ENCODE measurements at places on chromosomes 6 and 20.

DNA sequence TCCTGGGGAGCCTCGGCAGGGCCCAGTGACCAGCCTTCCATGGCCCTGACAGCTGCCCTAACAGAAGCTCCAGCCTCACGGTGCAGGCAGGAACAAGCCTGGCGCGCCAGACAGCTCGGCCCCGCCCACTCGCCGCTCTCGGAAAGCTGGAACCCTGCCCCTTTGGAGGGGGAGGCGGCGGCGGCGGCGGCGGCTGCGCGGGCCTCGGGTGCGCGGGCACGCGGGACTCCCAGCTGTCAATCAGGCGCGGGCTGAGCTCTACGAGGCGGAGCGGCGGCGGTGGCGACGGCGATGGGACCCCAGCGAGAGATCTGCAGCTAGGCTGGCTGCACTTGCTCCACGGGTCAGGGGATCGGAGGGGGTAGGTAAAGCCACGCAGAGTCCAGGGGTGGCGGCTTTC, at the start of gene NRSN1:
Gene NRSN1 (plus strand): TSS at position 236 of the 400 bp plus-strand sequence. CDS start 8,113 bp downstream, outside the sequence.
- DNase-seq = no peak

- DNase-seq = no peak
These were observed 6.8 kb downstream of the C6orf52 start for GRCh38 chr6:10687582-10687981.

DNA sequence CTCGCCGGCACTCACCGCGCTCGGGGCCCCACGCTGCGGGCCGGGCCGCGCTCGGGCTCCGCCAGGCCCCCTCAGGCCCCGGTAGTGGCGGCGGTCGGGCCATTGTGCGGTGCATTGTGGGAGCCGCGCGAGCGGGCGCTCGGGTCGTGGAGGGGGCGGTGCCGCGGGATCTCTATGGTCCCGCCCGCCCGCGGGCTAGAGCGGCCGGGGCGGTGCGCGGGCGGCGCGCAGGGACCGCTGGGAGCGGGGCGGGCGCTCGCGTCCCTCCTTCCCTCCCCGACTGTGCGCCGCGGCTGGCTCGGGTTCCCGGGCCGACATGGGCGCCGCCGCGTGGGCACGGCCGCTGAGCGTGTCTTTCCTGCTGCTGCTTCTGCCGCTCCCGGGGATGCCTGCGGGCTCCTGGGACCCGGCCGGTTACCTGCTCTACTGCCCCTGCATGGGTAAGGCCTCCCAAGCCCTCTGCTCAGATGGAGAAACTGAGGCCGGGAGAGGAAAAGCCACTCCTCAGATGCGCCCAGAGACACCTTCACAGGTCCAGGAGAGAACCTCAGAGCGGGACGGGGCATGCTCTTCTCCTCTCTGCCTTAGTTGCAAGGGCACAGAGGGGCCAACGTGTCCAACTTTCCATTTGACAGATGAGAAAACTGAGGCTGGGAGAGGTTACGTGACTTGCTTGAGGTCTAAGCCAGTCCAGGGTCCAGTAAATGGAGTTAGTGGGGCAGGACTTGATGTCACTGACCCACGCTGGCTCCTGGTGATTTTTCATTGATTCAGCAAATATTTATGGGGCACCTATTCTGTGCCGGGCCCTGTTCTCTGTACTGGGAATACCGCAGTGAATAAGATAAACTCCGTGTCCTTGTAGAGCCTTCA, at the start of the genes PLAGL2 and POFUT1:
Gene PLAGL2 (minus strand): TSS at position 118 of the 873 bp plus-strand sequence. CDS start 5,565 bp downstream, outside the sequence.
Gene POFUT1 (plus strand): TSS at position 255 of the 873 bp plus-strand sequence. CDS start 62 bp downstream, at position 317.
- peak; percentile 86 for DNase-seq

DNA sequence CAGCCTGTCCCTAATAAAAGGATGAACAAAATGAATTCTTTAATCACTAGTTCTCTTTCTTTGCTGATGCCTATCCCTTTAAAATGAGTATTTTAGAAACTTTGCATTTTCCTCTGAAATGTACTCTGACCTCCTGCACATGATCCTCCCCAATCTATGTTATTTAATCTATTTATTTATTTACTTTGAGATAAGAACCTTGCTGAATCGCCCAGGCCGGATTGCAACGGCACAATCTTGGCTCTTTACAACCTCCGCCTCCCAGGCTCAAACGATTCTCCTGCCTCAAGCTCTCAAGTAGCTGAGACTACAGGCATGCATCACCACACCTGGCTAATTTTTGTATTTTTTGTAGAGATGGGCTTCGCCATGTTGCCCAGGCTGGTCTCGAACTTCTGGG, 27.9 kb downstream of the ADTRP start:
- no peak for DNase-seq

DNA sequence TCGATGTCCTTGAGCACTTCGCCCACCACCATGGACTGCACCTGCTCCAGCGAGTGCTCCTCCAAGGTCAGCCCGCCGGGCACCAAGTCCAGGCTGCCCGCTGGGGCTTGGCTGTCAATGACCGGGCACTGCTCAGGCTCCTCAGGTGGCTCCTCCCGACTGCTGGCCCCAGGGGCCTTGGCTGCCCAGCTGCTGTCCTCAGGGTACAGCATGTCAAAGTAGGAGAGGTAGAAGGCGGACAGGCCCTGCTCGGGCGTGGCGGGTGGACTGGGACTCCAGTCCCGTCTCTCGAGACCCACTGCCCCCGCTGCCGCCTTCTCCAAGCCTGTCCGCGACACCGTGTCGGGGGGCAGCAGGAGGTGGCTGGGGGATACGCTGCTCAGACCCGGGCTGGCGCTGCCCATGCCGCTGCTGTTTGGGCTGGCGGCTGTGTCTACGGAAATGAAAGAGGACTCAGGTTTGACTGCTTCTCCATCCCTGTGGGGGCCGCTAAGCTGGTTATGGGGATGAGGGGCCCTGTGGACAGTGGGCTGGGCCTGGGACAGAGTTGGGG, 12.0 kb downstream of the SPDEF start:
- no peak for DNase-seq

GRCh38 chr20:17570347-17571152, 675 bp downstream of the DSTN start:
- peak; percentile 12 for DNase-seq

DNA sequence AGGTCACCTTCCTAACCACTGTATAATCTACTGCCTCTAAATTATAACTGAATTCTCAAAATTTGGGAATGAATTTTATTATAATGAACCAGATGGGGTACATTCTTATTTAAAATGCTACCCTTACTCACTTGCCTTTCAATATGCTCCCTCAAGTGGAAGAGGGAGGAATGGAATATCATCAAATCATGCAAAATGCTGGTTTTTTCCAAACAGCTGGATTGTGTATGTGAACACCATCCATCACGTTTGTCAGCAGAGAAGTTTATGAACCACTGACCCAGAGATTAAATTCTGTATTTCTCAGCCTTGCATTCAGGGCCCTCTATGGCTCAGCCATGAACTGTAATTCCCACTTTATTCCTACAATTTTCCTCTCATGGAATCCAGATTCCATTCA, 40.5 kb downstream of the CBLN4 start:
- no peak for DNase-seq

DNA sequence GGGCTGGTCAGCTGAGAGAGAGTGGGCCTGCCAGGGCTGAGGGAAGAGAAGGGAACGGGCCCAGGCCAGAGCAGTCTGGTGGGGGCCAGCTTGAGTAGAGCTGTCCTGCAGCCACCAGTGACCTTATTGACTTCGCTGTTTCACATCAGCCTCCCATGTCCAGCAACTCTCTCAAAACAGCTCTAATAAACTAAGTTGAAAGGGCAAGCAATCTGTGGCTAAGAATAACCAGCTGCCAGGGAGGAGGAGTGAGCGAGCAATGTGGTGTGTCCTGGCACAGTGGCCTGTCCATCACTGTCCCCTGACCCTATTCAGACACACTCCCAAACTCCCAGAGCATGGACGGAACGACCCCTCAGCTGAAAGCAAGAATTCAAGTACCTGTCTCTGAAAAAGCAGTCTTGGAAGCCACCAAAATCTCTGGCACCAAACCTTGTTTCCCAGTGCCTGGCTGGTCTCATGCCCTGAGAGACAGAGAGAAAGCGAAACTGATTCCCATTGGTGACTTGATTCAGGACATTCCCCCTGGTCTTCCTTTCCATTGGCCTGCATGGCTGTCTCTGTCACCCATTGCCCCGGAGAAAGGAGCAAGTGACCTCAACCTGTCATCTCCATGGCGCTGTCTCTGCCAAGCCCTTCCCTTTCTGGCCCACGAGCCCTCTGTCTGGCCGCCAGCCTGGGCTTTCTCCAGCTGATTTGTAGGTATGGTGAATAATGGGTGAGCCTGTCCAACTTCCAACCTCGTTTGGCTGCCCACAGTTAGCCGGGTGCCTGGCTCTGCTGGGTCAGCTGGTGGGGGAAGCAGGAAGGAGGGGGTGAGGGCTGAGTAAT, at the start of gene DDO:
Gene DDO (minus strand): TSS at position 490 of the 831 bp plus-strand sequence. CDS start 2,113 bp downstream, outside the sequence.
- no peak for DNase-seq

DNA sequence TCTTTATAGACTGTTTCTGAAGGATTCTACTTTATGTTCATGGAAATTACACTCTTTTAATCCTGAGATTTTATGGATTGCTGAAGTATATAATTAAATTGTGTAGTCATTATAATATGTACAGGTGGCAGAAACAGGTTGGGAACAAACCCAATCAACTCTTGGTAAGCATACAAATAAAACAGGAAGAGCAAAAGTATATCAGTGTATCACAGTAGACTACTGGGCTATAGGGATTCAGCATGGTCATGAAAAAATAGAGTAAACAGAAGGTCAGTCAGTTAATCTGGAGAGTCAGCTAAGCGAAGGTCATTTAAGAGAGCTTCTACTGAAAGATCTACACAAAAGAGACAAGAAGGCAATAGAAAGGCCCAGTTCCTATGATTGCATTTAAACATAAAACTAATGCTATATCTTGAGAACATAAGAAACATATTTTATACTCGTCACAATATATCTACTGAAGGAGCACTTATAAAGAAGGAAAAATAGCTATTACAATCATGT, 178.9 kb upstream of the ECI2 start:
- no peak for DNase-seq

DNA sequence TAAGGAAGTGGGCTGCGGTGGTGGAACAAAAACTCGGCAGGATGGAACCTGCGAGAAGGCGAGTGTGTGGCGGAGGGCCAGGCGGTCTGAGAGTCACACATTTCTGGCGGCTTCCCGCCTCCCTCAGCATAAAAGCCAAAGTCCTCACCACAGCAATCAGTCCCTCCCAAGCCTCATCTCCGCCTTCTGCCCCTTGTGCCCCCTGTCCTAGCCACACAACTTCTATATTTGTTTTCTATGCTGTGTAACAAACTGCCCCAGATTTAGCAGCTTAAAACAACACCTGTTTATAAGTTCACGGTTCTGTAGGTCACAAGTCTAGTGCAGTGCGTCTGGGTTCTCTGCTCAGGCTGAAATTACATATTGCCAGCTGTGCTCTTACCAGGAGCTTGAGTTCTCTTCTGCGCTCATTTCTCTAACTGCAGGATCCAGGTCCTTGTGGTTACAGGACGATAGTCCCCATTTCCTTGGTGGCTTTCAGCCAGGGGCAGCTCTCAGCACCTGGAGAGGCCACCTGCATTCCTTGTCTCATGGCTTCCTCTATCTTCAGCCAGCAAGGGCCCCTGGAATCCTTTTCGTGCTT, 11.7 kb upstream of the SPO11 start:
- DNase-seq = no peak

- no peak for DNase-seq
These were observed 24.4 kb downstream of the CAP2 start for GRCh38 chr6:17417817-17418216.

DNA sequence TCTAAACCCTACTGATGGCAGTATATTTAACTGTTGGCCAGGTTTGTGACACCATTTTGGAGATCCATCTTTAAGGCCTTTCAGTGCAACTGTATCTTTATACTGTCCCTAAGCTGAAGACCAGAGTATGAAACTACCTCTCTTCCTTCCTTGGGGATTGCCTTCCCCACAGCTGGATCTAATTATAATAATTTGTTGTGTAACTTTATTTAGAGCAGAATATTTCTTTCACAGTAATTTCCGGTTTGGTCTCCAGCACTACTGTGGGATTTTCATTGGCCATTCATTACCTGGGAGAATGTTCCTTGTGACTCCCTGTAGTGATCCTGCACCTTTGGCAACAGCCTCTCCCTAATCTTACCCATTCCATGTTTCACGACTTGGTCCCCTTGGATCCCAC, 75.2 kb downstream of the AKAP7 start:
- no peak for DNase-seq

DNA sequence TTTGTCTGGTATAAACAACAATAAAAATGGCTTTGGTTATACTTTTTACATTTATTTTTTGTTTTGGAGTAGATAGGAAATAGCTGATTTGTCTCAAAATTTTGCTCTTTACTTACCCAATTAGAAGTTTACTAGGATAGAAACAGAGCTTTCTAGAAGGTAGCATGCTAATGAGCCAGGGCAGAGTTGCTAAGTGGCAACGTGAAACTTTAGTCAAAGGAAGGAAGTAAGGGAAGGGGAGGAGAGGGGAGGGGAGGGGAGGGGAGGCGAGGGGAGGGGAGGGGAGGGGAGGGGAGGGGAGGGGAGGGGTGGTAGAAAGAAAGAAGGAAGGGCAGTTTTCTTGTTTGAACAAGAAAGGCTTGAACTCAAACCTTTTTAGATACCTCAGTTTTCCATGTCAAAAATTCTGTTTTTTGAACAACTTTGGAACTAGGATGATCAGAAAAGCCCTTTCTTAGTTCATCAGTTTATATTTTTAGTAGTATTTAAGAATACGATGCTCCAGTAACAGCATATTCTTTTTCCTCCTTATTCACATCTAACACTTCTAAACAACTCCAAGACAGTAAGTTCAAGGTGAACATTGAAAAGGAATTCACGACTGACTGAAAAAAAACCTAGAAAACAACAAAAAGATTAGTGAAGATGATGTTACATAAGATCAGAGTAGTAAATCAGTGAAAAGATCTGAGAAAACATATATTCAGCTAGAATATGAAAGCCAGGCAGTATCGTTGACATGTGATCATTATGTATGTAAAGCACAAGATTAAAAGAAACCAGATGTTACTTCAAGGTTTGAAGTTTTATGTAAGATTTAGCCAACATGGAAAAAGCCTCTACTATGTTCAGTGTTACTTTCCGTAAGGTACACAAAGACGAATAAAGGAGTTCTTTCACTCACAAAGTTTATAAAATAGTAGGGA, 263.4 kb downstream of the ARHGAP18 start:
- no peak for DNase-seq

Measured in activated T-helper 1 cell treated with anti-CD3 and anti-CD28 coated beads, Interleukin-2, amount 50 U/mL, for 16 hours (primary cell).